ENCODE measurements at places on chromosomes 12 and 14.

DNA sequence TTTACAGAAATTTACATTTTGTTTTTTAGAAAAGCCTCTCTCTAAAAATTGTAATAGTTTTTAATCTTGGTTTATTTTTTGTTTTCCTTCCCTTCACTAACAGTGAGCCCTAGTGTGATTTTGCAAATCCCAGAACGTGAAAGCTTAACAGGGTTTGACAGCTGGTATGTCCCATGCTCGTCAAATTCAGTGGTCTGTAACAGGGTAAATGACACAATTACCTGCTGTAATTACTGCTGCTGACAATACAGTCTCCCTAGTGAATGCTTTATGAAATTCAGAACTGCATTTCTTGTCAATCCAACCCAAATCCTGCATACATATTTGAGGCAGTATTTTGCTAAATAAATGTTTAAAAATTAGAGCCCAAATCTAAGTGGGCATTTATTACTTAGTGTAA is 249.2 kb downstream of the NELL2 start:
- no peak for DNase-seq

GRCh38 chr12:47769234-47770085 is 3.6 kb upstream of the SLC48A1 start:
- DNase-seq, result no peak

- no peak for DNase-seq
Measured at GRCh38 chr14:95314609-95315008, 5.1 kb downstream of the CLMN start.

- DNase-seq, result no peak
Measured at GRCh38 chr14:90354551-90355298, 23.0 kb upstream of the NRDE2 start.

GRCh38 chr12:85923767-85924331 is 49.8 kb downstream of the NTS start:
- no peak for DNase-seq

DNA sequence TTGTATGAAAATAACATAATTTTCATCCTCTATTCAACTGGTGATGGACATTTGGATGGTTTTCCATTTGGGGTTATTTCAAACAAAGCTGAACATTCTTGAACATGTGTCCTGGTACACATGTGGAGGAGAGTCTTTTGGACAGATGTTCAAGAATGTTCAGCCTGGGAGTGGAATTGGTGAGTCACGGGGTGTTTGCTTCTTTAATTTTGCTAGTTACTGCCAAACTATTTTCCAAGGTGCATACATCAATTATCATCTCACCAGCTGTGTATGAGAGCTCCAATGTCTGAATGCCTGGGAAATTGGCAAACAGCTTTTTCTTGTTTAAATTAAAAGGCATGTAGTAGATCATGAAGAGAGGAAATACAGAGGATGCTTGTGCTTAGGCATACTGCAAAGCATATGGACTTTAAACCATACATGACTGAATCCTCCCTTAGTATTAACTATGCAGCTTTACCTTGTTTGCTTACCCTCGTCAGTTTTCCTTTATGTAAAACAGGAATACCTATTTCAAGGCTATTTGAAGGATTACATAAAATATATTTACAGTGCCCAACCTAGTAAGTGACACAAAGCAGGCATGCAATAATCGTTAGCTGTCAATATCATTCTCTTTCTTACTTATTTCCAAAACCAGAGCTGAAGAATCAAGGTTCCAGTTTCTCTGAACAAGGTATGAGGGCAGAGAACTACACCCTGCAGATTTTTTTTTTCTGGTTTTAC is 152.1 kb downstream of the ITPR2 start:
- DNase-seq, result no peak

GRCh38 chr14:46250113-46250703 is 401.4 kb downstream of the RPL10L start:
- no peak for DNase-seq

DNA sequence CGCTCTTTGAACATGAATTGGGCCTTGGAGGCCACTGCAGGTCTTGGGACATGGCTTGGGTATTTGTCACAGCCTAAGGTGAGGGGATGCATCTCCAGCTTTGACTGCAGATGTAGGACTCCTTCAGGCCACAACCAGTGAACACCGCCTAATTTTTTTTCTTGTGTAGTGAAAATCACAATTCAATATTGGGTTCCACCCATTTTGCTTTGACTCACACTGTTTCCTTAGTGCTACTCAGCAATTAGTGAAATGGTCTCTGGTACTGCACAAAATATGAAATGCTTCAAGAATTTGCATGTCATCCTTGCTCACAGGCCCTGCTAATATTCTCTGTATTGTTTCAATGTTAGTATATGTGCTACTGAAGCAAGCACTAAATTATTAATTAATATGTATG is 12.5 kb downstream of the TMEM253 start:
- DNase-seq, result no peak

DNA sequence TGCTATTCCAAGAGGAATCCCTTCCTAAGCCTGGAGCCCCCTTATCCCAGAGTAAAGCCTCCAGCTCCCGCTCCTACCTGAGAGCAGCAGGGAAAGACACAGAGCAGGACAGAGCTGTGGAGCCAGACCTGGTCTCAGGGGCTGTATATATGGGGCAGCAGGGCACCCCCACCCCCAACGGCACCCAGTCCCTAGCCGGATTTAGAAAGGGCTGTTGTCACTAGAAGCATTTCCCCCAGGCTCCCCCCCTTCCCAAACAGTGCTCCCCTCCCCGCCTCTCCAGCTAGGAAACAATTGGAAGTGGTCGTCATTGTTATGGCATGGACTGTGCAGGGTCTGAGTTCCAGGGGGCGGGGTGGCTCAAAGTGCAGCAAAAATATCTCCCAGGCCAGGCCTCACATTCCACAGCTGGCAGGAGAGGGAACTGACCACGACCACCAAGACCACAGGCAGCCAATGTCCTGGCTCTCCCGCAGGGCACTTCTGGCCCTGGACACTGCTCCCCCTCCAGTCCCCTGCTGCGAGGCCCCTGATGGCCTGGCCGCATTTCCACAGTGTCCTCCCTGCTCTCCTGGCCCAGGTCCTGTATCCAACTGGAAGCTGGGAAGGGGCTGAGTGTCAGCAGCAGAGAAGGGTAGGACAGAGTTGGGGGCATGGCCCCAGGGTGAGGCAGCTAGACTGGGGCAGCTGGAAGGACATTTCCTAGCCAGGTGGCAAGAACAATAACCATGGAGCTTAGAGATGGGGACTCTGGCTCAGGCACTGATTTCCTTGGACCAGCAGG is at the start of gene MYH7:
Gene MYH7 (minus strand): TSS at position 118 of the 784 bp plus-strand sequence. CDS start 1,928 bp downstream, outside the sequence.
- no peak for DNase-seq

Measured in activated T-helper 1 cell treated with anti-CD3 and anti-CD28 coated beads, Interleukin-2, amount 50 U/mL, for 16 hours (primary cell).